Osteoblast (primary cell): ENCODE measurements at places on chromosomes 2 and 18.

- no peaks in the 10 kb centered on the region for H3K27me3 ChIP-seq
- DNase-seq, result no peak
- H3K4me3 ChIP-seq, result no peak overlapping the region
- H3K4me1 ChIP-seq, result no peaks in the 10 kb centered on the region
- H3K27ac ChIP-seq, result no peak overlapping the region
These were observed 12.3 kb downstream of the B3GNT2 start for GRCh38 chr2:62208074-62208757.

DNA sequence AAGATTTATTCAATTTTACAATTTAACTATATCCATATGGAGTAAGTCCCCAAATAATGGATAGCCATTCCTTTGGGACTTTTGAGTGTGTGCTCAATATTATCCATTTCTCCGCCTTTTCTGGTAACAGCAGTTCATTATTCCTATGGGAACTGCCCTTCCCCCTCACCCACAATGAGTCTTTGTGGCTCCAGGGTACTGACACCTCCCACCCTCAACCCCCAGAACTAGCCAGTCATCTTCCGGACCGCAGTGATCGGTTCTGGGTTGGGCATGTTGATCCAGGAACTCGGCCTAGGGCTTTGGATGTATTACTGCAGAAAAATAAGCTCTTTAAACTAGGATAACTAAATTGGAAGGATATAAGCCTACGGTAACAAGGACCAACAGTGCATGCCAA, 45.4 kb upstream of the CCDC150 start:
- no peak for DNase-seq
- peaks cover 16% of the 10 kb centered on the region for H3K4me1 ChIP-seq
- no peaks in the 10 kb centered on the region for H3K36me3 ChIP-seq
- H3K4me3 ChIP-seq, result no peak overlapping the region
- H3K27ac ChIP-seq, result no peak overlapping the region

- no peak for DNase-seq
- H3K27me3 ChIP-seq, result no peaks in the 10 kb centered on the region
- no peak overlapping the region for H3K27ac ChIP-seq
- H3K4me3 ChIP-seq, result no peak overlapping the region
- no peaks in the 10 kb centered on the region for H3K36me3 ChIP-seq
- no peaks in the 10 kb centered on the region for H3K4me1 ChIP-seq
These were observed 533.6 kb upstream of the FSHR start for GRCh38 chr2:49687918-49688317.

GRCh38 chr18:79942211-79942610, 9.2 kb downstream of the SLC66A2 start:
- peaks cover 31% of the 10 kb centered on the region for H3K36me3 ChIP-seq
- no peak for DNase-seq
- no peaks in the 10 kb centered on the region for H3K4me1 ChIP-seq
- H3K27me3 ChIP-seq, result no peaks in the 10 kb centered on the region
- H3K4me3 ChIP-seq, result no peak overlapping the region

DNA sequence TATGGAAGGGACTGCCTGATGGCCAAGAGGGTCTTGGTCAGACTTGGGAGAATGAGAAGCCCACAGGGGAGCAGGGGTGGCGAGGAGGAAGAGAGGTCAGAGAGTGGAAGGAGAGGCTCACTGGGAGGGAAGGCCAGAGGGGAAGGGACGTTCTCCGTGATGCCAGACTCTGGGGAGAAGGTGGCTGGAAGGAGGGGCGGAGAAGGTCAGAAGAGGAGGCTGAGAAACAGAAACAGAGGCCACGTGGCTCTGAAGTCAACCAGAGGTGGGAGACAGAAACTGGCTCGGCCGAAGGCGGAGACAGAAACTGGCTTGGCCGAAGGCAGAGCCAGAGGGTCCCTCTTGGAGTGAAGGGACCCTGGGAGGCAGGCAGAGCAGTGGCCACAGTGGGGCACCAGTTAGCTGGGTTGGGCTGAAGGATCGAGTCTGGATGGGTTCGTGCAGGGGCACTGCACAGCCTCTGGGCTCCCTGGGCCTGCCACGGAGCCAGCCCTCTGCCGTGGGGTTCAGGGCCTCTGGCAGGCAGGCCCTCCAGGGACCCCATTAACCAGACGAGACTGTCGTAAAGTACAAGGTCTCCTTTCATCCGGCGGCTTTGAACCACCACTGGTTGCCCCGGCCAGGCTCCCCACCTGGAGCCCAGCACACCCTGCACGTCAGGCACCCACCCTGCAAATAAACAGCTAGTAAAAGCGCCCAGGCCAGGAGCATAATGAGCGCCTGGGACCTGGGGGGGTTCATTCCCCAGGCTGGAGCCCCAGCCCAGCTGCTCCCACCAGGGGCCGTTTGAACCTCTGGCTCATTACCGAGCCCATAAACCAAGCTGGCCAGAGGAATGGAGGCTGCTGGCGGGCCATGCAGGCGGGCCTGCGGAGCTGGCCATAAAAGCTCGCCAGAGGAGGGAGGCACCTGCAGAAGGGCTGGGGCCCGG, 218.8 kb downstream of the DYSF start:
- H3K36me3 ChIP-seq, result no peaks in the 10 kb centered on the region
- peak; percentile 85 for DNase-seq
- peaks cover 14% of the 10 kb centered on the region for H3K27me3 ChIP-seq
- H3K4me1 ChIP-seq, result no peaks in the 10 kb centered on the region

GRCh38 chr2:211328126-211328525, 771.7 kb downstream of the CPS1 start:
- no peaks in the 10 kb centered on the region for H3K36me3 ChIP-seq
- no peak for DNase-seq
- no peaks in the 10 kb centered on the region for H3K27me3 ChIP-seq
- H3K27ac ChIP-seq, result no peak overlapping the region
- H3K4me1 ChIP-seq, result no peaks in the 10 kb centered on the region
- H3K4me3 ChIP-seq, result no peak overlapping the region

- H3K4me3 ChIP-seq, result no peak overlapping the region
- no peaks in the 10 kb centered on the region for H3K27me3 ChIP-seq
- DNase-seq, result no peak
- H3K36me3 ChIP-seq, result no peaks in the 10 kb centered on the region
- H3K4me1 ChIP-seq, result no peaks in the 10 kb centered on the region
These were observed 1004.4 kb upstream of the DDX18 start for GRCh38 chr2:116810071-116810470.

DNA sequence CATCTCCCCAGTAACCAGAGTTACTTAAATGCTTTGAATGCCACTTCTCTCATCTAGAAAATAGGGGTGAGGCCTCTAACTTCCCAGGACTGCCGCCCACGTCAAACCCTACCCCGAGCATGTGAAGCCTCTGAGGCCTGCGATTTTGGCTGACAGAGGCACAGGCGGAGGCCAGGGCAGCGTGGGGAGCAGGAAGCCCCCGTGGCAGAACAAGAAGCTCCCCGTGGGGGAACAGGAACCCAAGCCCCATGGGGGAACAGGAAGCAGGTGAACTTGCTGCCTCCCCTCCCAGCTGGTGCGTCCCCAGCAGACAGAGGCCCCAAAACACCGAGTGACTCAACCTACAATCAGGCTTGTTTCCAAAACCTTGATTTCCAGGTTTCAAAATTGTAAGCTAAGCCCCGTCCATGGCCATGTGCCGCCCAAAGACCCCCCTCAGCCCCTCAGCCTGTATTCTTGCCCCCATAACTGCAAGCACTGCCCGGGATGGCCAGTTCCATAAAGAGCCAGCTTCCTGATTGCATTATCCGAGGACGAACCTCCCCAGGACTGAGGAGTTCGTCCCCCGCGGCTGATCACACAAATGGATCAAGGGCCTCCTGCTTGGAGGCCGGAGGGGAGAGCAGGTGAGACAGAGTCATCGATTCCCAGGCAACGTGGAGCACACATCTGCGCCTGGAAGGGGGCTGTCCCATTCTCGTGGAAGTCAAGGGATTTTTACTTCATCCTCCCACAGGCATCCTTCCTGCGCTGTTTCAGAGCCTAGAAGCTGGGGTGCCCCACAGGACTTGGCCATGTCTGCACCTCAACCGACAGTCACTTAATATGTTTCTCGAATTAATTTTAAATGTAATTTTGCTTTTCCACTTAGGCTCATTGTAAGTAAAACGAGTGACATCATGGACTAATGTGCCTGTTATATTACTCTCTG, 36.3 kb upstream of the CTDP1 start:
- no peaks in the 10 kb centered on the region for H3K4me1 ChIP-seq
- no peak overlapping the region for H3K27ac ChIP-seq
- peaks cover 9% of the 10 kb centered on the region for H3K27me3 ChIP-seq
- H3K36me3 ChIP-seq, result no peaks in the 10 kb centered on the region
- DNase-seq, result peak; percentile 69
- H3K4me3 ChIP-seq, result no peak overlapping the region

- H3K4me3 ChIP-seq, result no peak overlapping the region
- H3K36me3 ChIP-seq, result no peaks in the 10 kb centered on the region
- peak; percentile 88 for DNase-seq
- H3K27me3 ChIP-seq, result peaks cover 7% of the 10 kb centered on the region
These were observed 31.5 kb upstream of the PDIA6 start for GRCh38 chr2:10844097-10844496.

DNA sequence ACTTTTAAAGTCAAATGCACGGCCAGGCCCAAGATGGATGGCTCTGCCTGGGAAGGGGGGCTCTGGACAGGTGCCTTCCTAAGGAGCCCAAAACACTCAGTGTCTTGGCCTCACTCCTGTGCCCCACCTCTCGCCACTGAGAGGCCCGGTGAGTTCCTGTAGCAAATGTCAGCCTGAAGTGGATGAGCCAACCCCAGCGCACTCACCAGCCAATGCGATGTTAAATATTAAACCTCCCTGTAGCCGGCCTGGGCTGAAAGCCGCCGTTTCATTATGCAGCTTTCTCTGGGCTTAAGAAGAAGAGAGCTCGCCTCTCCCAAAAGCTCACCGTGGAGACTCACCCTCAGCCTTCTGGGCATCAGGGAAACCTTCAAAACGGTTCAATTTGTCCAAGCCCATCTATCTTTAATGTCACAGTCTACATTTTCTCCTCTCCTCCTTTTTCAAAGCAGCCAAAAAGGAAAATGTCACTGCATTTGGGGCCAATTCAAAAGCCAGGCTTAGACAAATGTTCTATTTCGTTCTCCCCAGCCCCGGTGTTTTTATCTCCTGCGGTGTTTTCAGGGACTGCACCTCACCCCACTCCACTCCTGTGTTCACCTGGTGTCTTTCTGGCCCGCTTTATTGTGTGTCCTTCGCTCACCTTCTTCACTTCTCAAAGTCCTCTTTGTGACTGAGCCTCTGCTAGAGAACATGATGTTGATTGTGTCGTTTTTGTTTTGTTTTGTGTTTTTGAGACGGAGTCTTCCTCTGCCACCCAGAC, 124.0 kb downstream of the NRP2 start:
- H3K4me1 ChIP-seq, result no peaks in the 10 kb centered on the region
- no peaks in the 10 kb centered on the region for H3K36me3 ChIP-seq
- H3K4me3 ChIP-seq, result no peak overlapping the region
- no peak overlapping the region for H3K27ac ChIP-seq

DNA sequence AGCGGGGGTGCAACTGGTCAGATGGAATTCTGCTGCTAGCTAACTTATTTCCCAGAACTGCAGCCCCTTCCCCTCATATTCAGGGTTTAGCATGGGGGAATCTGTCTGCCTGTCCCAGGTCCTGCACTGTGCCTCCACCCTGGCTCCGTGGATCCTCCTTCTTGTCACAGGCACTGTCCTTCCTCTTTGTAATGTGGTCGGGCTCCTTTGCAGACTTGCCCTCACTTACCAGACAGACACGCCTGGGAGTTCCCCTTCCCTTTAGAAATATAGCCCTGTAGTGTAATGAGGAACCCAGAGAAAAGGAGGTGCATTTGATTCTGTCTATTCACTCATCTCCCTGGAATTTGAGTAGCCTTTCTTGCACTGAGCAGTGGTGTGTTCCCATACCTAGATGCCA, 108.7 kb downstream of the TRIM43 start:
- no peaks in the 10 kb centered on the region for H3K36me3 ChIP-seq
- H3K4me1 ChIP-seq, result no peaks in the 10 kb centered on the region
- no peak overlapping the region for H3K4me3 ChIP-seq
- H3K27me3 ChIP-seq, result peaks cover 31% of the 10 kb centered on the region
- H3K27ac ChIP-seq, result no peak overlapping the region
- DNase-seq, result no peak

DNA sequence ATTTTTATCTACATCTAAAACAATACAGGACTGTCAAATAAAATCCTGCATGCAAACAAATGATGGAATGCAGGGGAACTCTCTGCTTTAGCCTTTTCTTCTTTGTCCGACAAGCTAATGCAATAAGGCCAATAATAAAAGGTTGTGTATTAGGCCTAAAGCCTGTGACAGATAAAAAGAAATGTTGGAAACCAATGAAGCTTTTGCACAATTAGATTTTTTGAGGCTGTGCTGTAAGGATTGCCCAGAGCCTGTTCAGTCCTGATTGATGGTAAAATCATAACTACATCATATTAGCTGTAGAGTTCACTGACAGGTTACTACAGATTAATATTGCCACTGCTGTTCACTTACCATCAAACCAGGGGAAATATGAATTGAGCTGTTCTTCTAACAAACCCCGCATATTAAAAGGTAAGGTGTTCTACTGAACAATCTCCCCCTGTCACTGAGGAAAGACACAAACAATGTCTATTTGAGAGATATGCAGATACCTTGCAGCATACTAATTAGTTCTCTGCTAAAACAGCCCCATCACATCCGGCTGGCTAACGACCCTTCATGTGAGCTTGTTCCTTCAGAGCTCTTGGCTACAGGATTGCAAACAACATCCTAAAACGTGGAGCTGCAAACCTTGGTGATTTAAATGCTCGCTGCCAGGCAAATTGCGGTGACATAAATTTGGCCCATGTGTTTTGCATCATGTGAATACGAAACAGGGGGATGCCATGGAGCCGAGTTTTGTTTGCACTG, 305.4 kb downstream of the MTX2 start:
- H3K27ac ChIP-seq, result no peak overlapping the region
- no peaks in the 10 kb centered on the region for H3K4me1 ChIP-seq
- H3K36me3 ChIP-seq, result no peaks in the 10 kb centered on the region
- DNase-seq, result no peak
- H3K27me3 ChIP-seq, result no peaks in the 10 kb centered on the region

DNA sequence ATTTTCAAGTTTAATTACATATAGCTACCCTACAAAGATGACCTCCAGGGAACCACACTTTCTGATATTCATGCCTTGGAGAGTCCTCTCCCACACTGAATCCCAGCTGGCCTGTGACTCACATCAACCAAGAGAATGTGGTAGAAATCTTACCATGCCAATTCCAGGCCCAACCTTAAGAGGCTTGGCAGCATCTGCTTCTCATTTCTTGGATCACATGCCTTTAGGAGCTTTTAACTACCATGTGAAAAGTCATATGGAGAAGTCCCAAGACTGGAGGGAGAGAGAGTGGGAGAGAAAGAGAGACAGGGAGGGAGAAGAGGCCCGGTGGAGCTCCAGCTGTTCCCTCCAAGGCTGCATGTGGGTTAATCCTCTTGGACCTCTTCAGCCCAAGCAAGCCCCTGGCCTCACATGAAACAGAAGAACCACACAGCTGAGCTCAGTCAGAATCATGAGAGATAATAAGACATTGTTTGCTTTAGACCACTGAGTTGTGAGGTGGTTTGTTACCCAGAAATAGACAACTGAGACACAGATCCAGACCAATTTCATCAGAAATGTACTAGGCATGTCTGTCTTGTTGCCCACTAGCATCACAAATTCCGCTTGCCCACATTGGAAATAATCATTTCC, 190.7 kb downstream of the MTCL1 start:
- H3K27me3 ChIP-seq, result no peaks in the 10 kb centered on the region
- H3K36me3 ChIP-seq, result no peaks in the 10 kb centered on the region
- H3K4me1 ChIP-seq, result peaks cover 12% of the 10 kb centered on the region
- peak; percentile 68 for DNase-seq
